ENCODE measurements at places on chromosomes 3 and 15. TPM values are rescaled to one million over a fixed set of nuclear protein-coding genes. Genes with fewer than 3 reads are reported as not detected.

The INSYN1 gene
- polyA plus RNA-seq, result 26.2 TPM

The SCN11A gene
- 1.4 TPM for polyA plus RNA-seq

The CYP19A1 gene
- 0.37 TPM for polyA plus RNA-seq

The SLC35G2 gene
- 3.9 TPM for polyA plus RNA-seq

The GOLGA6L1 gene
- polyA plus RNA-seq, result not detected

The LIPH gene
- polyA plus RNA-seq, result 1.1 TPM

The AGBL1 gene
- polyA plus RNA-seq, result 0.16 TPM

The P3H2 gene
- polyA plus RNA-seq, result 86.5 TPM

The NLGN1 gene
- 2.5 TPM for polyA plus RNA-seq

The GRAMD1C gene
- polyA plus RNA-seq, result 27.4 TPM

The CXCR6 gene
- polyA plus RNA-seq, result 0.23 TPM

The GPR15 gene
- polyA plus RNA-seq, result not detected

The GABRR3 gene
- 0.03 TPM for polyA plus RNA-seq

The ZPLD1 gene
- 0.78 TPM for polyA plus RNA-seq

The ERICH6 gene
- 0.78 TPM for polyA plus RNA-seq

The GOLGA8R gene
- polyA plus RNA-seq, result 13.1 TPM

The PLD1 gene
- 14.3 TPM for polyA plus RNA-seq

The TWF2 gene
- polyA plus RNA-seq, result 24.0 TPM

The ANKUB1 gene
- polyA plus RNA-seq, result 0.17 TPM

The SOX14 gene
- polyA plus RNA-seq, result not detected

The C3orf85 gene
- 23.7 TPM for polyA plus RNA-seq

The EXD1 gene
- polyA plus RNA-seq, result not detected

The SH2D7 gene
- 0.44 TPM for polyA plus RNA-seq

The COL7A1 gene
- polyA plus RNA-seq, result 30.0 TPM

The TGM5 gene
- polyA plus RNA-seq, result not detected

The THRB gene
- 23.3 TPM for polyA plus RNA-seq

The PKM gene
- polyA plus RNA-seq, result 752 TPM

The RBPMS2 gene
- polyA plus RNA-seq, result 14.1 TPM

The RLBP1 gene
- polyA plus RNA-seq, result not detected

The HCLS1 gene
- polyA plus RNA-seq, result 8.2 TPM

The SLC28A2 gene
- polyA plus RNA-seq, result 0.55 TPM

The ITPKA gene
- 0.63 TPM for polyA plus RNA-seq

The APOD gene
- 9.6 TPM for polyA plus RNA-seq

The SI gene
- 0.29 TPM for polyA plus RNA-seq

The IVD gene
- polyA plus RNA-seq, result 94.5 TPM

The TP63 gene
- polyA plus RNA-seq, result 1.2 TPM

The EOMES gene
- polyA plus RNA-seq, result 0.16 TPM

The LYZL4 gene
- not detected for polyA plus RNA-seq

Measured in renal cortex interstitium (tissue), 15 donors.